Activated CD8-positive, alpha-beta T cell treated with anti-CD3 and anti-CD28 coated beads for 36 hours (primary cell): ENCODE measurements at places on chromosomes 4 and X.

DNA sequence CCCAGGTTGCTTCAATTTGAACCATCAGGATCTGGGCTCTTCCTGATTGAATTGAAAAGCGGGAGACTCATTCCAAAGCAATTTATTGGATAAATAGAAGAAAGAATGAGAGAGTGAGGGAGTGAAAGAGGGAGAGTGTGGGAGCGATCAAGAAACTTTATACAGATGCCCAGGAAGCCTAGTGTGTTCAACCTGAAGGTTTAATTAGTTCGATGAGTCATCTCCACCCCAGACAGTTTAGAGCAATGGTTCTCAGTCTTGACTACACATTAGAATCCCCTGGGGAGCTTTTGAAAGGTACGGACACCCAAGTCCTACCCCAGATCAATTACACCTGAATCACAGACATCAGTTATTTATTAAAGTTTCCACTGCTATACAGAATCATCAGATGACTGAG lies 61.5 kb downstream of the GEMIN8 start:
- DNase-seq: no peak

- DNase-seq: no peak
Observed at GRCh38 chr4:1029529-1029928, 18.1 kb downstream of the FGFRL1 start.

DNA sequence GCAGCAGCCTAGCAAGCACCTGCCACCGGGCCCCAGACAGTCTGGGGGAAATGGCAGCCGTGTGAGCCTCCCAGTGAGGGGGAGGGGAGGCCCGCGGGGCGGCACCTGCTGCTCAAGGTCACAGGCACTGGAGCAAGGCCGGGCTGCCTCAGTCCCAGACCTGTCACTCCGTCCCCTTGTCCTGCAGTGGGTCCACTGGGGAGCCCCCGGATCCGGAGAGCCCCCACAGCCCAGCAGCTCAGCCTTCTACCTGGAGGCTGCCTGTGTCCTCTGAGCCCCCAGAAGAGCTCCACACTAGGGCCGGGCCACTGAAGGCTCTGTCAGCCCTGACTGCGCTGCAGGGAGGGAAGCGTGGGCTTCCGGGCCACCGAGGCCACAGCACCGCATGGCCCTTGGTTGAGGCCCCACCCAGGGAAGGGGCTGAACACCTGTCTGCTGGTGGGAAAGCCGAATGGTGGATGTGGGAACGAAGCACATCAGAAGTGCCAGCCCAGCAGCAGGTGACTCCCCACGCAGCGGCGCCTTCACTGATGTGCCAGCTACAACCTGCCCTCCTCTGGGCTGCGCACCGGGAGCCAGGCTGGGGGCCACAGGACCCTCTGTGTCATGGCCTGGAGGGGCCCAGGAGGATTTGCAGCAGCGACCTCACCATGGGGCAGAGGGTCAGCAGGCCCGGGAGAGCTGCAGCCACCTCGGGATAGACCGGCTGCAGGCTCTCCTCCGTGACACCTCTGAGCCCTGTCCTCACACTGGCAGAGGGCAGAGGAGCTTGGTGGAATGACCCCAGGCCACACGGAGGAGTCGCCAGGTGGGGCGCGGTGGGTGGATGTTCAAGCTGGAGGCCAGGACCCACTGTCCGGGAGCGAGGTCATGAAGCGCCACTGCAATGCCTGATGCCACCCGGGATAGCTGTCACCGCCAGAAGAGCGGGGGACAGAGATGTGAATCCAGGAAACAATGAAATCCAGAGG lies 35.0 kb upstream of the MXD4 start:
- DNase-seq: peak; percentile 39

- DNase-seq: no peak
Observed at GRCh38 chr4:124079174-124079780, 633.3 kb downstream of the ANKRD50 start.

DNA sequence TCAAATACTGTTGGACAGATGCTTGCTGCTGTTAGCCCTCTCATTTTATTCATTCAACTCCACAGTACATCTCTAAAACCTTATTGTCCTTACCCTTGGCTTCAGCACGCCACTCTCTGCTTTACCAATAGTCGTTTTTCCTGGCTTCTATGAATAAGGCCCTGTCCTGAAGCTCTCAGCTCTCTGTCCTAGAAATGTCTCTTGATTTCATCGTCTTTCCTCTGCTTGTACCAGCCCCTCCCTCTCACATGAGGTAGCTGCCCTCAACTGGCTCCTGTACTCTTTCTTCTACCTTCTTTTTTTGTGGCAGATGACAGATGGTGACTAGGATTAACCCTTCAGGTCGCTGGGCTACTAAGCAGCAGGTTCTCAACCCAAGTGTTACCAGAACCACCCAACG lies 11.4 kb downstream of the ADGRA3 start:
- no peak for DNase-seq

- no peak for DNase-seq
Observed at GRCh38 chr4:100799761-100800539, 282.1 kb upstream of the EMCN start.

DNA sequence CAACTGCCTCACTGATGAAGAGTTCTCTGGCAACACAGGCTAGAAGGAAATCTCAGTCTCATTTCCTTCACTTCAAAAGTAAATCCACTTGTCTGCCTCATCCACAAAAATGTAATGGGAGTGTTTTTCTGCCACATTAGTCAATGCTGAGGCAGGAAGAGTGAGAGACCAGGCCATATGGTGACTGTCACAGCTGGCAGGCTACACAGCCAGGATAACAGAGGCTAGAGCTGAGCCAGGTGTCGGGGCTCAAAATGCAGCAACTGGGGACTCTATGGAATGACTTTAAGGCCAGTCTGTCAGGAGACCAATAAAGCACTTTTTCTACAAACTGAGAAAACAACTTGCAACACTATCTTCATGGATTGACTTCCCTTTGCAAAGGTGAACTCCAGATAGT lies 204.2 kb downstream of the GPC3 start:
- DNase-seq: no peak

- no peak for DNase-seq
Observed at GRCh38 chr4:1768367-1769034, 24.6 kb upstream of the FGFR3 start.

DNA sequence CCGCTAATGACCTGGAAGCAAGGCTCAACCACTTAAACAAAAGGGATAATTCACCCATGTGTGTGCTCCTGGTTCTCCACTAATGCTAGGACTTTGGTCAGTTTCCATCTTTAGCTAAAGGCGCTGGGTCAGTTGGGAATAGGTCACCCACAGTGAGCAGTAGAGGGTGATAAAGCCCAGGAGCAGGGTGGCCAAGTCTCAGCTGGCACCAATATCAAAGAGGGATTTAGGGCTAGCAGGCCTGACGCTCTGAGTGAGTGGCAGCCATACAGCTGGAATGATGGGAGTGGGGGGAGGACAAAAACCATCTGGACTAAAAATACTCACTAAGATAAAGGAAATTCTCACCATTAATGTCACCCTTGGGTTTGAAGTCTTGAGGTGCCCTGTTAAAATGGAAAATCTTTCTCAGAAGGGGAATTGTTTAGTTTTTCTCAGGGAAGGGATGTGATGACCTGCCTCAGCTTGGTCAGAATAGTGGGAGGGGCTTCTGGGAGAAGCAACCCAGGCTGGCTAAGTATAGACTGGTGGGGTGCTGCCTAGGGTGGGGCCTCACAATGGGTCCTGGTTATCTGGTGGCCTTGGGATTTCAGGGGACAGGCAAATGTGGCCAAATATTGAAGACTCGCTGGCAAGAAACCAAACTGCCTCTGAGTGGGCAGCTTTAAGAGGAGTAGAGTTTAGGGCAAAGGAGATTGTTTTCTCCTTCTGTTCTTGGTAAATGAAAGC lies 47.1 kb downstream of the TSC22D3 start:
- no peak for DNase-seq

DNA sequence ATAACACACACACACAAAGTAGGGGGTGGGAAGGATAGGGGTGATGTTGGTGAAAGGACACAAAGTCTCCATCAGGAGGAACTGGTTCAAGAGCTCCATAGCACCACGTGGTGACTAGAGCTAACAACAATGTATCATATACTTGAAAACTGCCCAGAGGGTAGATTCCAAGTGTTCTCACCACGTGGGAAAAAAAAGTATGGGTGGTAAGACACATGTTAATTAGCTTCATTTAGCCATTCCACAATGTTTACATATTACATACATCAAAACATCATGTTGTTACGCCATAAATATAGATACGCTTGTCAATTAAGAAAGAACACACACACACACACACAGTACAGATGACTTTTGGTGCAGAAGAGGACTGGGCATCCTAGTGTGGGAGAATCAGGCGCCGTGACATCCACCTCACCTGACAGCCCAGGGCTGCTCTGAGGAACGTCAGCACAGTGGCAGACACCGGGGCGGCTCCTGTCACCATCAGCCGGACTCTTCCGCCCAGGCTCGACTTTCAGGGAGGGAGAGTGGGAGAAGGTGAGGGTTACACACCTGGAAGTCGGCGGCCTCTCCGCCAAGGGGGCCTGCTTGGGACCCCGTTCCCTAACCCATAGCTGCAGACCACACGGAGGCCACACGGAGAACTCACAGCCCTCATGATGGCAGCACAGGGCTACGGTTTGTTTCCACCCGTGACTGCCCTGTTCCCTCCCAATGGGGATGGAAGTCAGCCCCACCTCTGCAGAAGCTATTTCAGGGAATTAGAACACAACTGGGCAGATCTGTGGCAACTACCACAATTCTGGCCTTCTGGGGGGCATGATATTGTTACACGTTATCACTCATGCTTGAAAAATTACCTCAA lies 31.8 kb upstream of the CENPU start:
- no peak for DNase-seq

DNA sequence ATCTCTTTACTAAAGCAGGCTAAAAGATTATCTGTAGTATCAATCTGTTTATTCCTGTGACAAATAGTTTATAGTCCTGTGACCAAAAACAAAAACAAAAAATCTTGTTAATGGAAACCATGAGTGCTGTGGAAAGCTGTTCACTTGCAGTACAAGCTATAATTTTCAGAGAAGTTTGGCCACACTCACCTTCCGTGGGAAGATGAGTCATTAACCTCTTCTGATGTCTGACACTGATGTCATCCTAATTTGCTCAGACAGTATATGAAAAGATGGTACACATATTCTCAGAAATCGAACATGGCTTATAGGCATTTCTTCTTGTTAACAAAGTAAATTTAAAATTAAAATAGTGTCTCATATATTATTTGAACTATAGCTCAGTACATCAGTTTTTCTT lies 19.9 kb upstream of the ENPP6 start:
- DNase-seq: peak; percentile 85

GRCh38 chrX:39866229-39866628 lies 231.5 kb downstream of the BCOR start:
- DNase-seq: no peak

- DNase-seq: no peak
Observed at GRCh38 chr4:107299646-107300045, 263.5 kb upstream of the DKK2 start.

GRCh38 chr4:83282049-83282535 lies 2.5 kb downstream of the COQ2 start:
- peak; percentile 78 for DNase-seq

DNA sequence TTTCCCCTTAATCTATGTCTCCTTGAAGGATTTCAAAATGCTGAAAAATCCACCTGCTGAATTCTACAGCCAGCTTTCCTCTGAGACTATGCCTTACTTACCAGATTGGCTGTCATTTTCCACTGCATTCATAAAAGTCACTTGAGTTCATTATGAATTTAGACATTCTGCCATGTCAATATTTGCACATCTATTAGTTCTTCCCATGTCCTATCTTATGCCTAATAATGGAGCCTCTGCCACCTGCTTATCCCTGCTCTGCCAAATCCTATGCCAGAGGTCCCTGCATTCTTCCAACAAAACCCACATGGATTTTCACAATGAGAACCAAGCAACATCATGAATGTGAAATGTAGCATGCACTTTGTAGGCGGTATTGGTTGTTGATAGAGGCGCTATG lies 42.6 kb downstream of the GASK1B start:
- DNase-seq: no peak

- no peak for DNase-seq
Observed at GRCh38 chr4:79141530-79141929, 184.3 kb downstream of the NAA11 start.

- DNase-seq: no peak
Observed at GRCh38 chr4:161931089-161931488, 232.7 kb downstream of the FSTL5 start.

DNA sequence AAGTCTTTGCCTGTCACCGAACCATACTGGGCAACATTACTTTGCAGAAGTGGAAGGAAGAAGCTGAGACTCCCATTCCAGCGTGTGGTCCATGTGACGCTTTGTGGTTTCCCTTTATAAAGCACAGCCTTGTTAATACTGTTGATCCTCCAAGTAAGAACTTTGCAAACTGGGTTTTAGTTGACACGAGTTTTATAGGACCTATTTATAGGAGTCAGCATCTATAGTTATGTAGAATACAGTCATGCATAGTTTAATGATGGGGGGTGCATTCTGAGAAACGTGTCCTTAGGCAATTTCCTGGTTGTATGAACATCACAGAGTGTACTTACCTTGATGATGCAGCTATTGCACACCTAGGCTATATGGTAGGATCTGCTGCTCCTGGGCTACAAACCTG lies 1879.4 kb upstream of the TENM3 start:
- DNase-seq: no peak

DNA sequence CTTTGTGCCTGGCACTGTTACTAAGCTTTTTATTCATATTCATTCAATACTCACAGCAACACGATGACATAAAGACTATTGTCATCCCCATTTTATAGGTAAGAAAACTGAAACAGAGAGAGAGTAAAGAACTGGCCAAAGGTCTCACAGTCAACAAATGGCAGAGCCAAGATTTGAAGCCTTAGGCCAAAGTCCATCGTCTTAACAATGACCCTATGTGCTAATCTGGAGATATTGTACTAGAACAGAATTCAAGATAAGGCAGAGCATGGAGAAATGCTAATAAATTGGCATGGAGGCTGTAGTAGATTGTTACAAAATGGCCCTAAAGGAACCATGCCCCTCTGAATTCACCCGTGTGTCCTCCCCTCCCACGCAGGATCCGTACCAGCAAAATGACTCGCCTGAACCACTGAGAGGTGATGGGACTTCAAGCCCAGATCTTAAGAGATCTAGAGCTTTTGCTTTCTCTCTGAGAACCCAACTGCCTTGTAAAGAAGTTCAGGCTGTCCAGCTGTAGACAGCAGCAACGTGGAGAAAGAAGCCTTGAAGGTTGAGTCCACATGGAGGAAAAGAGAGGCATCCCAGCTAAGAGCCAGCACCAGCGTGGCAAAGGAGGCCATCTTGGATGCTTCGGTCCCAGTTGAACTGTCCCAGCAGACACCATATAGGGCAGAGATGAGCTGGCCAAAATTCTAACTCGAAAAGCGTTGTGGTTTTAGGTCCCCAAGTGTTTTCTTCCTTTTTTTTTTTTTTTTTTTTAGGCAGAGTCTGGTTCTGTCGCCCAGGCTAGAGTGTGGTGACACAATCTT lies 52.8 kb upstream of the RBM47 start:
- peak; percentile 59 for DNase-seq

DNA sequence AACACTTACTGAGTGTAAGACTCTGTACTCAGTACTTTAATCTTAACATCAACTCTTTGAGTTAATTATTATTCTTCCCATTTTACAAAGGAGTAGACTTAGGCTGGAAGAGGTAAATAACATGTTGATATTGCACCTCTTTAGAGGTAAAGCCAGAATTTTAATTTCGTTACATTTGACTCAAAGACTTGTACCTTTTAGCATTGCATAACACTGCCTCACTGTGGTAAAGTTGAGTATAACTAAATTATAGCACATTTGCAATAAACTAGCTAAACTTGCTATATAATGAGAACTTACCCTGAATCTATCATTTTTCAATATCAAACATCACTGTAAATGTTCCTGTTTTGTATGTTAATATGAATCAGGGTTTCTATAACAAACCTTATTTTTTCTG lies 218.5 kb downstream of the PRR32 start:
- DNase-seq: no peak

GRCh38 chr4:177632481-177632880 lies 190.2 kb upstream of the AGA start:
- DNase-seq: no peak

- DNase-seq: peak; percentile 12
Observed at GRCh38 chr4:76765473-76766183, 132.3 kb downstream of the SOWAHB start.
